Cardiac muscle cell (in vitro differentiated cells and primary cell): ENCODE measurements at places on chromosomes 11 and 22.

DNA sequence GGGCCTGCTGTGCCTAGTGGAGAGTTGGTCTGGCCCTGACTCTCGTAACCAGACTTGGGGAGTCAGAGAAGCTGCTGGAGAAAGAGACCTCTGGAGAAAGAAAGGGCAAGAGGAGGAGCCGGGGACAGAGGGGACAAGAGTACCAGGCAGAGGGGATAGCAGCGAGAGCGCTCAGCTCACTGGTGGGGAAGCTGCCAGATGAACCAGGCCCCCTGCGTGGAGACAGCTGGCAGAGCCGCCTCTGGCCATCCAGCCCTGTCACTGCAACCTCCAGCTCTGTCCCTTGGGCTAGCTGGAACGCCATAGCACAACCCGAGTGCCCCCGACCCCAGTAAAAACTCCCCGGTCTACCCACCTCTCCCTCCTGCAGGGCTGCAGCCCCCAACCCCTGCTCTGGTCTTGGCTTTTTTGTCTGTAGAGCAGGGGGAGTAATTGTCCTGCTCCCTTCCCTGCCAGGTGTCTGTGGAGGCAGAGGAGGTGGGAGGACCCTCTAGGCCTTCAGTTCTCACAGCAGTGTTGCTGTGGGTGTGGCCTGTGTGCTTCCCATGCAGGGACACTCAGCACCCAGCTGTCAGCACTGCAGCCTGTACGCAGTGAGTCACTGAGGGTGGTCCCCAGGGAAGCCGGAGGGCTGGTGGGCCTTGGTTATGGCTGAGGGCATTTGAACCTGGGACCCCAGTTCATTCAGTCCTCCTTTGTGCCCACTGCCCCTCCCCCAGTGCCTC, 4.8 kb upstream of the SUN2 start:
- peak; percentile 50 for DNase-seq

DNA sequence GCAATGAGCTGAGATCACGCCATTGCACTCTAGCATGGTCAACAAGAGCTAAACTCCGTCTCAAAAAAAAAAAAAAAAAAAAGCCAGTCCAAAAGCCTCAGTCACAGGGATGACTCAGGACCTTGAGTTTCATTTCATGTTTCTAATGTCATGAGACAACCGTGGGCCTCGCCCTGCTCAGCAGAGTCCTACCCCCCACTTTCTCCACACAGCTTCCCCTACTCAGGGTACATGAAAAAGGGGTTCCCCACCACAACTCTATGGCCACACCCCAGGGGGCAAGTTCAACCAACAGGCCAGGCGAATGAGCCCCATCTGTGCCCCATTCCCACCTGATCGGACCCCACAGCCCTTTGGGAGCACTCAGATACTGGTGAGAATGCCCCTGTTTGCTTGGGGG, 24.3 kb upstream of the ADA2 start:
- DNase-seq = no peak

- no peak for DNase-seq
These were observed 27.5 kb downstream of the DSCAML1 start for GRCh38 chr11:117769533-117769932.

DNA sequence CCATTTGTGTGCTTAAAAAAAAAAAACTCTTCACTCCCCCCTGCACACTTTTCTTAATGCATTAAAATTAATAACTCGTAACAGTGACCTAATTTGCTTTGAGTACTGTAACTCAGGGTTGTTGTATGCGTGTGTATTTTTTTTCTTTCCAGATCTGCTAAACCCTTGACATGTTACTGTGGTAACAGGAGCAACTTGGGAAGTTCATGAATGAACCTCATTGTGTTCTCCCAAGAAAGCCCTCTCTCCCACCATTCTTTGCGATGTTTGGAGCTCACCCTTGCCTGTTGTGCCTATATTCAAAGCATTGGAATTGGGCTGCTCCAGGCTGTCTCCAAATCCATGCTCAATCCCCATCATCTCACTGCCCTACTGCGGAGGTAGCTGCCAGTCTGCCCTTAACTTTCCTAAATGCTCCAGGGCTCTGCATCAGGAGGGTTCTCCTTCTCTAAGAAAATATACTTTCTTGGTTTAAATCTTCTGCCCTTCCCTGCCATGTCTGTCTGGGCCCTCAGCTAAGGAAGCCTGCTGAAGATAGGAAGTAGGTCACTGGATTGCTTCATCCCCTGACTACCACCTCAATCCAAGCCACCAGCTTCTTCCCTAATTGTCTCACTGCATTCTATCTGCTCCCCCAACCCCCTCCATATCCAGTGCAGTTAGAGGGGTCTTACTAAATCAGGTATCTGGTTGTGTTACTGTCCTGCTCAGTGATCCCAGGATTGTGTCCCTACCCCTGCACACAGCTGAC, 70.3 kb downstream of the KIRREL3 start:
- DNase-seq = no peak

- no peak for DNase-seq
These were observed 15.8 kb upstream of the WNT7B start for GRCh38 chr22:45992737-45993136.

DNA sequence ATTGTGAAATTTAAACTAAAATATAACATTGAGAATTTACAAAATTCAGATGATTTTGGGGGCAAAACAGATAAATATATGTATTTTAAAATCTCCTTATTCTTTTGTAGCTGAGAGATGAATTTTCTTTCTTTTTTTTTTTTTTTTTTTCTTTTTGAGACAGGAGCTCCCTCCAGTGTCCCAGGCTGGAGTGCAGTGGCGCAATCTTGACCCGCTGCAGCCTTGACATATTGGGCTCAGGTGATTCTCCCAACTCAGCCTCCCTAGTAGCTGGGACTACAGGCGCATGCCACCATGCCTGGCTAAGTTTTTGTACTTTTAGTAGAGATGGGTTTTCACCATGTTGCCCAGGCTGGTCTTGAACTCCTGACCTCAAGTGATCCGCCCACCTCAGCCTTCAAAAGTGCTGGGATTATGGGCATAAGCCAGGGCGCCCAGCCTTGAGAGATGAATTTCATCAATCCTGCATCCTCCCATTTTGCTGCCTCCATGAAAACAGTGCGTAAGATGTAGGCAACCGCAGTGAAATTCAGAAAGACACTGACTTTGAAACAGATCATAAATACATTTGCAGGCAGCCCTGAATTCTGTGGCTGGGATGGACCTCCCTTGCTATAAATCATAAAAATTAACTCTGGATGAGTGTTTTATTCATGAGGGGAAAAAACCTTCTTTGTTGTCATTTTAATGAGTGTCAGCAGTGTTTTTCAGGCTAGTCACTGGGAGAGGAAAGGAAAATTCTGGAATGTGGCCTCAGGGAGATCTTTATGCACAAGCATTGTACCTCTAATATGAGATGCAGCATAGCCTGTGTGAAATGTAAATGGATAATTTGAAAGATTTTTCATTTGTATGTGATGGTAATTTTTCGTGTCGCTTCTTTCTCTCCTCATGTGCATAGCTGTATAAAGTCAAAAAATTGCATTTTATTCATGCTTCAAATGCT, 14.4 kb downstream of the ELMOD1 start:
- no peak for DNase-seq

GRCh38 chr11:121070951-121071845, 29.8 kb upstream of the TECTA start:
- no peak for DNase-seq

DNA sequence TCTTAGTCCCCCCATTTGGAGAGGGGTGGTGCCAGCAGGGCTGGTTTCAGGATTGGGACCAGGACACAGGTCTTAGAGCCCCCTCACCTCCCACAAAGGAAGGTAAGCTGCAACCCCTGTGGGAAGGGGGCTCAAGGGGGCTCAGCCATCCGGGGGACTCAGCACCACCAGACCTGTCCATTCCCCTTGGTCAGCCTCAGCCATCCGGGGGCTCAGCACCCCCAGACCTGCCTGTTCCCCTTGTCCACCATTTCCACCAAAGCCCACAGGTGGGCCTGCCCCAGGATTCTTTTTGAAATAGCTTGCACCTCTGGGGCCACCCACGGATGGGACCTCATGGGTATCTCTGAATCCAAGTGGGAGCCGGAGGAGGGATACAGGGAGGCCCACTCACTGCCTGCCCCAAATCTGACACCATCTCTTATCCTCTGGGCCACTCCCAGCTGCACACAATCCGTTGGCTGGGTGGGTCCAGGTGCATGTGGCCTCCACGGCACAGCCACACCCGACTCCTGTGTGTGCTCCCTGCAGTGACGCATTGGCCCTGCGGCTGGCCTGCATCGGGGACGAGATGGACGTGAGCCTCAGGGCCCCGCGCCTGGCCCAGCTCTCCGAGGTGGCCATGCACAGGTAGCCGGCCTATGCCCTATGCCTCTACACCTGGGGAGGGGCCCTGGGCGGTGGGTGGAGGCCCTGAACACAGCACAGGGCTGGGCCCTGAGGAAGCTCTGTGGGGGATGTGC, 15.9 kb downstream of the MCAT start:
- no peak for DNase-seq

DNA sequence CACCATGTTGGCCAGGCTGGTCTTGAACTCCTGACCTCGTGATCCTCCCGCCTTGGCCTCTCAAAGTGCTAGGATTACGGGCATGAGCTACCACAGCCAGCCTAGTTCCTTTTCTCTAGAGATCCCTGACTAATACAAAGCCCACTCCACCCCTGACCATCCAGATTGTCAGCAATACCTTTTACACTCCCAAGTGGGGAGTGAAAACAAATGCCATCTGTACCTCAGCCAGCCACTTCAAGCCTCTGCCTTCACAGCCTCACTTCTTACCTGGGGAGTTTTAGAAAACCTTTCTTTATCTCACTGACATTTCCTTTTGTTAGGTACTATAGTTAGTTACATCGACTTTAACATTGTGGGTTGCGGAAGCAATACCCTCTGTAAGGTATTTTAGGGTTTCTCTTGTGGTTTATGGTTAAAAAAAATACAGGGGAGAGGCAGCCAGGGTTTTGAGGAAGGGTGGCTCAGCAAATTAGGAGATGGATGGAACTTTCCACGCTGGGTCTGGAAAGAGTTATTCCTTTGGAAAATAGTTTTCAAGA, 8.9 kb downstream of the TOM1 start:
- DNase-seq = no peak

GRCh38 chr22:21054714-21055563, 9.2 kb downstream of the LRRC74B start:
- no peak for DNase-seq

DNA sequence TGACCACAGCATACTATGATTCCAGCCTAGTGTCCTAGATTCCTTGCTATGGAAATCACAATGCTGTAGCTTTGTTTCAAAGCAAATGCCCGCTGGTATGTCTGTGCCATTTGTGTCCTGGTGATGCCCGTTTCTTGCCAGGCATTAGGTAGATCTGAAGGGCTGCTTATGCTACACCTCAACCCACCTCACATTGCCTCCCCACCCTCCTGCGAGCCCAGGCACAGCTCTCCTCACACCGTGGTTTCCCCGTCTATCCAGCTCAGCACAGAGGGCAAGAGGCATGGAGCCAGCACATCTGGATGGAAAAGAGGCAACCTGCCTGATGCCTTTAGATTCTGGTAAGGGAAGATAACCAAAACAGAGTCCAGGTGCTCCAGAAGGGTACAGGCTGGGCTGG, 307.4 kb upstream of the B3GAT1 start:
- DNase-seq = no peak

DNA sequence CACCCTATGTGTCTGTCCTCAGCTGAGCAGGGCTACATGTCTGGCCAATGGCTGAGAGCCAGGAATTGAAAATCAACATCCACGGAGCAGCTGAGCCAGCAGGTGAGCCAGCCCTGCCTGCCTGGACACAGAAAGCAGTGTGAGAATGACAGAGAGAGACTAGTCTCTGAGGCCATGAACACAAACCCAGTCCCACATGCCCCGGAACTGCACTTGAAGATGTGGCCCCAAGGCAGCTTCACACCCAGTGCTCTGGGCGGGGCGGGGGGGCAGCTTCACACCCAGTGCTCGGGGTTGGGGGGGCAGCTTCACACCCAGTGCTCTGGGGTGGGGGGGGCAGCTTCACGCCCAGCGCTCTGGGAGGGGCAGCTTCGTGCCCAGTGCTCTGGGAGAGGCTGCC, 37.6 kb downstream of the TRMU start:
- no peak for DNase-seq

- DNase-seq = no peak
These were observed 23.9 kb upstream of the CRTAM start for GRCh38 chr11:122814401-122814800.

DNA sequence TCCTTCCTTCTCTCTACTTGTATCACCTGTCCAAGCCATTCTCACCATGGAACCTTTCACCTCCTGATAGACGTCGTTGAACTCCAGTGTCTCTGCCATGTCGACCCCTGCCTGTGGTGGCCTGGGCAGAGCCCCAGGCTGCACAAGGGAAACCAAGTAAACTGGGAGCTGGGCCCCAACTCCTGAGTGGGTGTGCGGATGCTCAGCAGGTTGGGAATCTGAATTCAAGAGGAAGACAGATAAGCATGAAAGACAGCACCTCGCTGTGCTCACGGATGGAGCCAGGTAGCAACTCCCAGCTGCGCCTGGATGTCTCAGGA, 709 bp downstream of the SSRP1 start:
- DNase-seq = no peak

DNA sequence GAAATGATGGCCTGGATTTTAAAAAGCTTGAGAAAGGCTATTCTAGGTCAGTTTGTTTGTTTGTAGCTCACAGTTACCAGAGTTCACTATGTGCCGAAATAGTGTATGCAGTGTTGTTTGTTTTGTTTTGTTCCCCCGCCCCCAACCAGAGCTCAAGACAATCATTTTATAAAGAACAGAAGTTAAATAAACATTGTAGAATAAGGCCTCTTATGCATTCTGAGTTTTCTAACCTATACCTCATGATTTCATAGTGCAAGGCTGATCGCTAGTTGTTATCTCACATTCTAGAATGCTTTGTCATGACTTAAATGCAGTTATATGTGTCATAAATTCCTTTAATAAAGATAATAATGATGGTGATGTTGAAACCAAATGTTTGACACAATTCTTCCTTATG, 7.8 kb downstream of the KCNA4 start:
- DNase-seq = no peak

DNA sequence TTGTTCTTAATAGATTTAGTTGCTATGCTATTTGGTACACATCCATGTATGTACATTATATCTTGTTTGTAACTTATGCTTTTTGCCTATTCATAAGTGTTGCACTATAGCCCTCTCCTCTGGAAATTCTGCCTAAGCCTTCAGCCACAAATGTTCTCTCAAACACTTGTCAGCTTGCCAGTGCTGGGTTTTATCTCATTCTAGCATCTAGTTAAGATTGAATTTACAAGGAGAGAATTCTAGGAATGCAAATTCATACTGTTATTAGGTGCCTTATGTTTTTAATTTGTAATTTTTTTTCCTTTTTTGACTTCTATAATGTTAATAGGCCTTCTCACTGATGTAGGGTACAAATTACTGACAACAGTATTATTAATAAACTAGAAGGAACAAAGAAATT, 14.6 kb upstream of the CTSC start:
- DNase-seq = no peak

- no peak for DNase-seq
These were observed 142.5 kb downstream of the C11orf91 start for GRCh38 chr11:33558097-33558496.

- DNase-seq = peak; percentile 78
These were observed 189.8 kb downstream of the SNX19 start for GRCh38 chr11:130726234-130727037.

DNA sequence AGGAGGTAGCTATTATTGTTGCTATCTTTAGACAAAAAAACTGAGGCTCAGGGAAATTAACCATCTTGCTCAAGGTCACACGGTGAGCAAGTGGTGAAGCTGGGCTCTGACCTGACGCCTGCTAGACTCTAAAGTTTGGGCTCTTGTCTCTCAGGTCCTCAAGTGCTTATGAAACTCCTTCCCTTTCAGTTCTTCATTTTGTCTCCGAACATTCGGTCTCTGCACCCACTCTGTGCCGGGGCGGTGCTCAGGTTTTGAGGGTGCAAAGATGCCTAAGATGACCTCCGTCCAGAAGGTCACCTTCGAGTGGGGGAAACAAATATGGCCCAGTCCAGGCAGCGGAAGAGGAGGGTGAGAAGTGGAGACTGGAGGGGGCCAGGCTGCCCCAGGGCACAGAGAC, 16.0 kb downstream of the OVOL1 start:
- no peak for DNase-seq
